ENCODE measurements at places on chromosomes 1 and 21. TPM values are rescaled to one million over a fixed set of nuclear protein-coding genes. Genes with fewer than 3 reads are reported as not detected.

The FMN2 gene
- total RNA-seq = not detected

The SFN gene
- total RNA-seq = 1.3 TPM

The DMRTA2 gene
- total RNA-seq = not detected

The MAP10 gene
- 1.1 TPM for total RNA-seq

The OR6K3 gene
- total RNA-seq = not detected

The TMEM125 gene
- not detected for total RNA-seq

The ATP1A2 gene
- total RNA-seq = not detected

The CGN gene
- total RNA-seq = 0.37 TPM

The MYBPHL gene
- total RNA-seq = not detected

The NR5A2 gene
- not detected for total RNA-seq

DNA sequence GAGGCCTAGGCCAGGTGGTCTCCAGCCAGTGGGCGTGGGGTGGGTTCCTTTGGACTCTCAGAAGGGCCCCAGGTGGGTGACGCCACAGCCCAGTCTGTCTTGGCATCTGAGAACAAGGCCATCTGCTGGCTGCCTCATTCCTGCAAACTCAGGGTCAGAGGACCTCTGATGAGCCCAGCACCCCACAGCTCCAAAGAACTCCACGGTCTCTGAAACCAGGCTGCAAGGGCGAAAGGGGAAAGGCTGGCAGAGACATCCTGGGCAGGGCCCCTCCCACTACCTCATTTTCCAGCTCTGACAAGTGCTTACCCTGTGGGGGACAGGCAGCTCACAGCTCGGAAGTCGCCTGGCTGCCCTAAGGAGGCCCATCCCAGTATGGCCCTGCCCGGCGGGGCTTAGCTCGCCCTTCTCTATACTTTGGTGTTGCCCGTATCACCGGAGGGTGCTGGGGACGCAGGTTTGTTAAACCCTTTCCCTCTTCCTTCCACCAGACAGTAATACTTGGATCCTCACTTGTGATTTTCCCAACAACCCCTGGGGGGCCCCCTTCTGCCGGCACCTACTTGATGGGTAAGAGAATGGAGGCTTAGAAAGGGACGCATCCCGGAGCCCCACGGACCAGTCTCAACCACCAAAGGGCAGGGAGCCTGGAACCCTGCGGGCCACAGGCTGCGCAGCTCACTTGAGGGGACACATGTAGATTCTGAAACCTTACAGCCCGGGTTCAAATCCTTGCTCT is 10.9 kb upstream of the EDN2 start:
- no peaks in the 10 kb centered on the region for H3K36me3 ChIP-seq
- DNase-seq = no peak
- no peak overlapping the region for H3K4me3 ChIP-seq
- no peak overlapping the region for H3K27ac ChIP-seq
- peaks cover 6% of the 10 kb centered on the region for H3K4me1 ChIP-seq
- no peaks in the 10 kb centered on the region for H3K27me3 ChIP-seq

DNA sequence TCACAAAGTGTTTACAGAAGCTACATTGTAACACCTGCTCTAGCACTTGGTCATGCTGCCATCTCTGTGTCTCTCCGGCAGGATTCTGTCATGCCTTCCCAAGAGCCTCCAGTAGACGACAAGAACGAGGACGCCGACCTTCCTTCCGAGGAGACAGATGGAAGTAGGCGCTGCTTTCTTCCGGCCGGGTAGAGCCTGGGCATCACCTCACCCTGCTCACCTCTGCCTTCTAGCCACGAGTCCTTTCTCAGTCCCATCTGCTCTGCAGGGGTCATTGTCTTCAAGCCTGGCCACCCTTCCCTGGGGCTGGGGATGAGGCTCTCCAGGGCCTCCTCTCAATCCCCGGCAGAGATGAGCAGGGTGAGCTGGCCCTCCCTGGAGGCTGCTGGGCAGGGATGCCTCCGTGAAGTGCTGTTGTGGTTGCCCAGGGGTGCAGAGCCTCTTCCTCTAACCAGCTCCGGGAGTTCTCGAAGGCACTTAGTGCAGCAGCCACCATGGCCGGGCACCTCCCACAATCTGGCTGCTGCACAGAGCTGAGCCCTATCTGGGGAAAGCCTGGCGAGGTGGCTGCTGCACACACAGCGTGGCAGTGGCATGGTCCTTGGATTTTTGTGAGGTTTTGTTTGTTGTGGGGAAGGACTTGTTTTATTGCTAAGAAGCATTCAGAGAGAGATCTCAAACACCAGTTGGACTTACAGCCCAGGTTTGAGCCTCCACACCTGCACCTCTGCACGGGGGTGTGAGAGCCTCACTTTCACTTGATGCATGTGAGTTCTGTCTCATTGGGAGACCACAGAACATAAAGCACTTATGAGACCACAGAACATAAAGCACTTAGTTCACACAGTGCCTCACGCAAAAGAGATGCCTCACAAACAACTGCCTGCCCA is 48.4 kb downstream of the FAAP20 start:
- H3K27me3 ChIP-seq = no peaks in the 10 kb centered on the region
- peak; percentile 43 for DNase-seq
- H3K4me3 ChIP-seq = no peak overlapping the region
- peaks cover 6% of the 10 kb centered on the region for H3K36me3 ChIP-seq

DNA sequence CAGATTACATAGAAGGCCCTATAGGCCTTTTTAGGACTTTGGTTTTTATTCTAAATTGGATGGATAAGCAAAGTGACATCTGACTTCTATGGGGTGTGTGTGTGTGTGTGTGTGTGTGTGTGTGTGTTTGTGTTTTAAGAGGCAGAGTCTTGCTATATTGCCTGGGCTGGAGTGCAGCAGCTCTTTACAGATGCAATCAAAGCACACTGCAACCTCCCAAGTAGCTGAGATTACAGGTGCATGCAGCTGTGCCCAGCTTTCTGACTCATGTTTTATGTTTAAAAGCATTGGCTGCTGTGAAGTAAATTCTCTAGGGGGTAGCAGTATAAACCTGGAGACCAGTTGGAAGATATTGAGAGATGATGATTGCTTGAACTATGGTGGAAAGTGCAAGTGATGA is 12.4 kb upstream of the EVI5 start:
- H3K27ac ChIP-seq = no peak overlapping the region
- no peak for DNase-seq
- peaks cover 12% of the 10 kb centered on the region for H3K27me3 ChIP-seq
- H3K36me3 ChIP-seq = no peaks in the 10 kb centered on the region
- no peaks in the 10 kb centered on the region for H3K4me1 ChIP-seq

- peak; percentile 55 for DNase-seq
- peaks cover 5% of the 10 kb centered on the region for H3K27me3 ChIP-seq
- peak overlapping the region; percentile 75 for H3K27ac ChIP-seq
Observed at GRCh38 chr1:12619792-12620487, 1.9 kb upstream of the DHRS3 start.

GRCh38 chr1:34900775-34901502 is 28.5 kb downstream of the DLGAP3 start:
- no peak for DNase-seq
- no peaks in the 10 kb centered on the region for H3K27me3 ChIP-seq
- no peak overlapping the region for H3K4me3 ChIP-seq

GRCh38 chr1:186655876-186656275 is 24.3 kb downstream of the PTGS2 start:
- no peaks in the 10 kb centered on the region for H3K27me3 ChIP-seq
- no peak overlapping the region for H3K27ac ChIP-seq
- DNase-seq = no peak
- H3K4me3 ChIP-seq = no peak overlapping the region
- no peaks in the 10 kb centered on the region for H3K4me1 ChIP-seq

DNA sequence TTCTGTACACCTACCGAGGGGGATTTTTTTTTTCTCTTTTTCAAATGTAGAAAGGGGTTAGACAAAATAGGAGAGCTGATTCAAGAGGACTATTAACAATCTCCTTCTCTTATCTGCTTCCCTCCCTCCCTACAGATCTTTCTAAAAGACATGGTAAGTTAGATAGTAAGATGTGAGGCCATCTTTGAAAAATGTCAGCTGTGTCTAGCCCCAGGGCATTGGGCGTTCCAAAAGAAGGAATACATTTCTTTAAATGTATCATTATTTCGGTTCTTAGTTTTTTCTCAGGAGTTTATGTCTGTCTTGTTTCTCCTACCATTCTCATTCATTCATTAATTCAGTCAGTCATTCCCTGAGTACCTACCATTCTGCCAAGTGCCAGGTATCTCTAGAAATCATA is 27.2 kb downstream of the BCL9 start:
- H3K27ac ChIP-seq = no peak overlapping the region
- no peak overlapping the region for H3K4me3 ChIP-seq
- DNase-seq = no peak
- H3K27me3 ChIP-seq = peaks cover 3% of the 10 kb centered on the region
- H3K4me1 ChIP-seq = no peaks in the 10 kb centered on the region
- no peaks in the 10 kb centered on the region for H3K36me3 ChIP-seq

DNA sequence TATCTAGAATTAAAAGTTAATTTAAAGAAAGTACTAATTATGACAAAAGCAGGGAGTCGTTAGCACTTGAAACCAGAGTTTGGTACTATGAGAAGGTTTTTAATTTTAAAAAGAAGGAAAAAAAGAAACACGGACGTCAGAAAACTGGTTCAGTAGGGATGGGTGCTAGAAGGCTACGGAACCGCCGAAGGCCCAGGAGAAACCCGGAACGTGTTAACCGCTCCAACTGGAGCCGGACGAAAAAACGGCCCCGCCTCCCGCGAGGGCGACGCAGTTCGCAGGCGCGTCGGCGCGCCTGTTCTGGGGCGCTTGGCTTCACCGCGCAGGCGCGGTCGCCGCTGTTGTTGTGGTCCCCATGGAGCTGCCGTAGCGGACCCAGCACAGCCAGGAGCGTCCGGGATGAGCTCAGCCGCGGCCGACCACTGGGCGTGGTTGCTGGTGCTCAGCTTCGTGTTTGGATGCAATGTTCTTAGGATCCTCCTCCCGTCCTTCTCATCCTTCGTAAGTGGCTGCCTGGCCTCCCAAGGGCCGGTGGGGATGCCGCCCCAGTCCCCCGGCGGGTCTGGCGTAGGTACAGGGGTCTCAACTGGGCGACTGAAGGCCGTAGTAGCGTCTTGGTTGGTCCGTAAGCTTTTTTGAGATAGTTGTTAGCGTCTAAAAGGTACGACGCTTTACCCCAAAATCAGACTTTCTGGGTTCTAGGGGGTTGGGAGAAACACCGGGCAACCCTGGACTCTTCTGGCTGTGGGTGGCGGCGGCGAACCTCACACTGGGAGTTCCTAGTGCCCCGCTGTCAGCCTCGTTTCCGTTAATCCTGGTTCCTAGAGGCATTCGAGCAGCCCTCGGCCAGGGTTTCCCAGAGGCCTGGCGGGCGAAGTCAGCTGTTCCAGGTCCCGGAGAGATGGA is 31.4 kb upstream of the HMGN1 start:
- peak overlapping the region; percentile 75 for H3K27ac ChIP-seq
- DNase-seq = peak; percentile 83
- no peaks in the 10 kb centered on the region for H3K27me3 ChIP-seq
- peak overlapping the region; percentile 88 for H3K4me3 ChIP-seq
- no peaks in the 10 kb centered on the region for H3K36me3 ChIP-seq
- H3K4me1 ChIP-seq = peaks cover 22% of the 10 kb centered on the region

GRCh38 chr1:234607109-234608024 is 2.6 kb downstream of the IRF2BP2 start:
- peak overlapping the region; percentile 98 for H3K27ac ChIP-seq
- peaks cover 18% of the 10 kb centered on the region for H3K36me3 ChIP-seq
- H3K27me3 ChIP-seq = no peaks in the 10 kb centered on the region
- H3K4me1 ChIP-seq = peaks cover 72% of the 10 kb centered on the region
- H3K4me3 ChIP-seq = peak overlapping the region; percentile 99

DNA sequence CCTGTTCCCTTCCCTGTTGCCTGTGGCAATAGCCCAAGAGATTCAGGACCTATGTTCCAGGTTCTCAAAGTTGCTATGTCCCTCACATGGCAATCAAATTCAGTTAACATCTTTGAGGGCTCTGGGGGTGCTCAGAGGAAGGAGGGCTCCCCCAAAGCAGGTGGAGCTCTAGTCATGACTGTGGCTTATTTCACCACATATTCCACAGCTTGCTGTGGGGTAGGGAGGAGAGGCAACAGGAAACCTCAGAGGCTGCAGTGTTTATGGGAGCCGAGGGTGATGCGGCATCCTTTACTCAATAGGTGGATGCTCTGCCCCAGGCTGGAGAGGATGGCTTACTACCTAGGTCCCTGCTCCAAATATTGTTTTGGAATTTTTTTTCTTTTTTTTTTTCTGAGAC is 1.2 kb upstream of the MKNK1 start:
- H3K4me3 ChIP-seq = peak overlapping the region; percentile 92
- peaks cover 26% of the 10 kb centered on the region for H3K4me1 ChIP-seq
- DNase-seq = no peak

- no peak overlapping the region for H3K27ac ChIP-seq
- H3K4me1 ChIP-seq = no peaks in the 10 kb centered on the region
- no peak for DNase-seq
- no peaks in the 10 kb centered on the region for H3K27me3 ChIP-seq
Observed at GRCh38 chr1:9070486-9070885, 1.1 kb upstream of the SLC2A5 start.

DNA sequence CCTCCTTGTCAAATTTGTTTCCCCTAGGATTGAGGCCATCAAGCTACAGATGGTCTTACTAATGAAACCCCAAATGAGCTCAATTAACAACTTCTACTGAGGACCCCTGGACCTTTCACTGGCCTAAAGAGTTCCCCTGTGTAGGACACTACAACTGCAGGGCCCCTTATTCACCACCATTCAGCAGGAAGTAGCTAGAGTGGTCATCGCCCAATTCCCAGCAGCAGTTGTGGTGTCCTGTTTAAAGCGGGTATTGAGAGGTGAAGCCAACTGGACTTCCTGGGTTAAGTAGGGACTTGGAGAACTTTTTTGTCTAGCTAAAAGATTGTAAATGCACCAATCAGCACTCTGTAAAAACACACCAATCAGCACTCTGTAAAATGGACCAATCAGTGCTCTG is 1466.9 kb downstream of the KCNT2 start:
- H3K4me1 ChIP-seq = no peaks in the 10 kb centered on the region
- H3K27ac ChIP-seq = no peak overlapping the region
- no peaks in the 10 kb centered on the region for H3K36me3 ChIP-seq
- DNase-seq = no peak

- peaks cover 3% of the 10 kb centered on the region for H3K27me3 ChIP-seq
- no peaks in the 10 kb centered on the region for H3K4me1 ChIP-seq
- no peak overlapping the region for H3K4me3 ChIP-seq
Observed at GRCh38 chr1:23242414-23242813, 25.1 kb upstream of the HTR1D start.

- no peaks in the 10 kb centered on the region for H3K4me1 ChIP-seq
- no peaks in the 10 kb centered on the region for H3K27me3 ChIP-seq
Observed at GRCh38 chr21:17828223-17828622, 9.1 kb upstream of the C21orf91 start.

DNA sequence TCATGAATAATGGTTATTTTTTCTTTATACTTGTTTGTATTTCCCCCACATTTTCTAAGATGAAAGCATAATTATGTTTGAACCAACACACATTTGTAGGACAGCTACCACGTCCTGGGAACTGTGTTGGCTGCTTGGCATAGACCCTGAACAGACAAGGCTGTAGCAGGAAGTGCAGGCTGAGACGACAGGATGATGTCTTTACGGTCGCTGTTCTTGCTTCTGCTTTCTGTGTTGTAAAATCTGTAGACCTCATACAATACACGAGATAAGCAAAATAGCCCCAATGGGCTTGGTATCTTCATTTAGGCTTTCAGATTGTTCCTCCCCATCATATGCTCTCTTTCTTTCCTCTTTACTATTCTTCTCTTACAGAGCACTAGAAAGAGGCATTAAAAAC is 23.3 kb upstream of the OTUD3 start:
- H3K4me3 ChIP-seq = no peak overlapping the region
- DNase-seq = no peak
- H3K27me3 ChIP-seq = peaks cover 28% of the 10 kb centered on the region
- no peaks in the 10 kb centered on the region for H3K36me3 ChIP-seq

- DNase-seq = no peak
- no peaks in the 10 kb centered on the region for H3K27me3 ChIP-seq
- H3K36me3 ChIP-seq = no peaks in the 10 kb centered on the region
- H3K27ac ChIP-seq = no peak overlapping the region
- H3K4me1 ChIP-seq = no peaks in the 10 kb centered on the region
Observed at GRCh38 chr1:13983393-13983792, 283.4 kb downstream of the PRDM2 start.
